Daoy (cell line): ENCODE measurements at places on chromosomes 12 and 14.

- no peak for DNase-seq
Measured at GRCh38 chr12:117703584-117703983, 265.2 kb downstream of the KSR2 start.

- no peak for DNase-seq
Measured at GRCh38 chr12:107624493-107624892, 61.1 kb upstream of the PWP1 start.

- no peak for DNase-seq
Measured at GRCh38 chr12:126535971-126536370, 1470.7 kb downstream of the AACS start.

DNA sequence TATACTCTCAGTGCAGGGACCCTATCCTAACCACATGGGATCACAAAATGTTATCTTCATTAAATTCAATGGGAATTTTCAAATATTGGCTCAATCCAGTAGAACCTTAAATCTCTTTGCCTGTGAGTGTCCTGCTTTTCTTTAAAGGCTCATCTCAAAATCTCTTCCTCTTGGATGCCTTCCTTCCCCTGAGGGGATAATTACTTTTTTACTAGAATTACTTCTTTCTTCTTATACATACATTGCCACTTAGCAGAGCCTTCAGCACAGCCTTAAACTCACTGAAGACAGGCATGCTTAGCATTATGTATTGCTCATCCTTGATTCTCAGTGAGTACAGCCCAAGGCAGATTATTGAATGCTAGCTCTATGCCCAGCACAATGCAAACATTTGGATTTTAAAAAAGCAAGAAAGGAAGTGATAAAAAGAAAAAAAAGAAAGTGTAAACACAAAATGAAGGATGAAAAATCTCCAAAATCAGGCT lies 1918.0 kb upstream of the FLRT2 start:
- DNase-seq: no peak

DNA sequence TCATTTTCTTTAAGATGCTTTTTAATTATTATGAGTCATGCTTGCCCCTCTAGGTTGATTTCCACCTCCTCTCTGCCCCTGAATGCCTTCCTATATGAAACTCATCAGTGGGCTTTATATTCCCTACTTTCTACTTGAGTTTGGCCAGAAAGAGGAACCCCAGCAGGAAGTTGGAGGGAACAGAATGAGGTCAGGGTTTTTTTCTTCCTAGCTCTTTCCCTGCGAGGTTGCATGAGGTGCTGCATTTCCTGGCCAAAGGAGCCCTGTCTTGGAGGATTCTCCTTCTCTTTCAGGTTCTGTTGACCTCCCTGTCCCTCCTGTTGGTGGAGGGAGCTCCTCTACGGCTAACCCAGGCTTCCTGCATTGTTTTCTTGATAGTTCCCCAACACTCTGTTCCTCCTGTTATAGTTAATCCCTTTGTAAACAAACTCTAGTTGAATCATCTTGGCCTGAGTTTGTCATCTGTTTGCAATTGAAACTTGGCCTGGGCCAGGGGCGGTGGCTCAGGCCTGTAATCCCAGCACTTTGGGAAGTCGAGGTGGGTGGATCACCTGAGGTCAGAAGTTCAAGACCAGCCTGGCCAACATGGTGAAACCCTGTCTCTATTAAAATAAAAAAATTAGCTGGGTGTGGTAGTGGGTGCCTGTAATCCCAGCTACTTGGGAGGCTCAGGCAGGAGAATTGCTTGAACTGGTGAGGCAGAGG lies 15.3 kb upstream of the SPIC start:
- DNase-seq: peak; percentile 63

- no peak for DNase-seq
Measured at GRCh38 chr14:47676315-47676617, 861 bp upstream of the MDGA2 start.

GRCh38 chr12:112710414-112710813 lies 81.1 kb upstream of the RPH3A start:
- peak; percentile 32 for DNase-seq

- DNase-seq: no peak
Measured at GRCh38 chr12:70048521-70049250, 194.5 kb upstream of the CNOT2 start.

- DNase-seq: no peak
Measured at GRCh38 chr12:108845696-108846095, 11.7 kb downstream of the SSH1 start.

DNA sequence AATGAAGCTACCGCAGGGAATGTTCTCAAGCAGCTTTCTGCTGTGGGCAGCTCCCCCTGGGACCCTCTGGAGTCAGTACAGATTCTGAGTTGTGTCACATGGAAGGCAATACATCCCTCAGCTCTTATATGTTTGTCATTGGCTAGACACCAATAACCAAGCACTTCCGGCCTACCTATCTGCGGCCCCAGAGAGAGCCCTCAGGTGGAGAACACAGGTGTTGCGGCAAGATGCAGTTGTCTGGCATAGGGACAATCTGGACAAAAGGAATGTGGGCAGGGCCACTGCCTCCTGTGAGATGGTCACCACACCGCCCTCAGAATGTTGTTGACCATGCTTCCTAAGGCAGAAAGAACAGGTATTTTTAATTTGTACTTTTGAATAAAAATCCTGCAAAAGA lies 118.7 kb downstream of the BRMS1L start:
- DNase-seq: peak; percentile 38

- no peak for DNase-seq
Measured at GRCh38 chr12:31249356-31249755, 76.6 kb downstream of the SINHCAF start.

- DNase-seq: peak; percentile 90
Measured at GRCh38 chr12:569803-570434, 93.3 kb downstream of the NINJ2 start.

- no peak for DNase-seq
Measured at GRCh38 chr12:115075552-115076170, 391.7 kb upstream of the TBX3 start.

GRCh38 chr12:30973175-30973574 lies 46.6 kb downstream of the TSPAN11 start:
- DNase-seq: peak; percentile 25

GRCh38 chr12:5267603-5268423 lies 164.1 kb upstream of the NTF3 start:
- DNase-seq: peak; percentile 42
